ENCODE measurements at places on chromosomes 2 and 18.

GRCh38 chr18:53219853-53220252 lies 879.9 kb downstream of the DCC start:
- no peak for DNase-seq

- peak; percentile 11 for DNase-seq
Observed at GRCh38 chr18:55265984-55266383, 306.7 kb upstream of the CCDC68 start.

DNA sequence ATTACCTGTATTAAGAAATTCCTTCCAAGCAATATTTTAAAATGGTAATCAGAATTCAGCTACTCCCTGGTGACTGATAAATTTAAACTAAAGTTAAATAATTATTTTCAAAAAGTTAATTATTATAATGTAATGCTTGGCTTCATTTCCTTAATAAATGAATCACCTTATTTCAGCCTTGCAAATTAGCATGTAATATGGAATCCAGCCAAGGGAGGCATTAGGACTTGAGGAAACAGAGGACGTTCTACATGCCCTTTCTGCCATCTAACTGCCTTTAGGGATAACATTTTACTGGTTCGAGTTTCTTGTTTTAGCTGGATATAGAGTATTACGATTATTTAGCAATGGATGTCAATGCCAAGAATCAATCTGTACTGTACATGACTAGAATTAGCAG lies 636.3 kb downstream of the TSN start:
- no peak for DNase-seq

DNA sequence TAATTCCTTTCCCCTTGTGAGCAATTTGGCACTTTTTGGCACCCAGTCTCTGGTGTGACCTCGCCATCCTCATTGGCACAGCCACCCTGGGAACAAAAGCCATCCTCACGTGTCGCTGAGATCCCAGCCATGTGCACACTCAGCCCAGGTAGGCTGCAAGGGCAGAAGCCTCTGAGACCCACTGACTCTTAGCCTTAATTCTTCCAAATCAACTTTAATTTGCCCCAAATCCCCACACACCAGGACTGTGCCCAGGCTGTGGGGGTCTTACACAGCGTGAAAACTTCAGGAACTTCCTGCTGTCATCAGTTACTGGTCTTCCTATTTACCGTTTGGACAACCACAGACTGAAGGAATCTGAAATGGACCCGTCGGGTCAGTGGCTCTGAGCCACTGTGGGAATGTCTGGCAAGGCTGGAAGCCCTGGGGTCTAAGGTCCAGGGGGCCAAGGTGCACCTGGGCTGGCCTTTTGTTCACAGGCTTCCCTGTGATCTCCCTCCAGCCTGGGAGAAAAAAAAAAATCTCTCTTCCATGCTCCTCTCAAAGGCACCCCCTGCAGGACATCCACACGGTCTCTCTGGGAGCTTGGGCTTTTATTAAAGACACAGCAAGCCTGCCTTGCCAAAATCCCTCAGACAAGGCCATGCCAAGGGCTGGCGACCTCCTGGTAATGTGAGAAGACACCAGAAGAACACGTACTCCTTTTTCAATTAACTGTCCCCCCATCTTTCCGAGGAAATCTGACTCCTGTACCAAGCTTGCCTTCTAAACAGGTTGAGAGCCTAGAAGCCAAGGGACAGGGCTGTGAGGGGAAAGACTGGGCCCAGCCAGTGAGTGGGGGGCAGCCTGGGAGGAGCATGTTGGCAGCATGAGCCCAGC lies 42.1 kb upstream of the LAPTM4A start:
- DNase-seq: peak; percentile 77

GRCh38 chr18:3726238-3726951 lies 276.4 kb downstream of the TGIF1 start:
- no peak for DNase-seq

GRCh38 chr18:27656167-27656778 lies 471.2 kb upstream of the CHST9 start:
- no peak for DNase-seq

DNA sequence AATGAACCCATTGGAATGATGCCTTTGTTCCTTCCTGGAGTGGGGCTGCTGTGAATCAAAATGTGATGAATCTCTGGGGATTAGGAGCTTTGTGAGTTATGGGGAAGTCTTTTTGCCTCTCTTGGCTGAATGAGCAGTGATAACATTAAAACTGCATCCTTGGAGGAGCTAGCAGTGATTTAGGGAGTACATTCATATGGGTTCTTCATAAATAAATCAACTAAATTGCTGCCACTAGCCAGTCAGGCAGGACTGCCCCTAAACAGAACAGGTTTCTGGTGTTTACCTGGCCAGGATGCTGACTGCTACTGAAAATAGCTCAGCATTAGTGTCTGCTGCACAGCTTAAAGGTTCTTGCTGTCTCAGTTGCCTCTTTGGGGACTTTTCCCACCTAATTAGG lies 244.5 kb upstream of the MEX3C start:
- no peak for DNase-seq

GRCh38 chr2:101617796-101618195 lies 79.7 kb upstream of the MAP4K4 start:
- no peak for DNase-seq

- DNase-seq: no peak
Observed at GRCh38 chr2:227370092-227370491, 9.0 kb downstream of the TM4SF20 start.

DNA sequence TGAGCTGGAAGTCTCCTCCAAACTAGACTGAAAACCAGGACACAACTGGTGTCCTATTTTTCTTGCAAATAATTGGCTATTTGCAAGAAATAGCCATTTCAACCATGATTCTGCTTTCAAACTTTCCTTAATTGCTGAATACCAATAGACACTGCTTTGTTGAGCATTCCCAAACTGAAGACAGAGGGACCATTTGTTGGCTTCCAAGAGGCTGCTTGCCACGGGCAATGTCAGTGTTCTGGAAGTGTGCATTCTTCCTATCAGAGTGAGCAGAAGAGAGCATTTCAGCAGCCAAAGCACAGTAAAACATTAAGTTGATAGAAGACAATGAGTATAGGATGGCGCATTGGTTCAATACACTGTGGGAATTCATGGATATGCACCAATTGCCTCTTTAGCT lies 360.5 kb upstream of the RGPD4 start:
- DNase-seq: no peak

DNA sequence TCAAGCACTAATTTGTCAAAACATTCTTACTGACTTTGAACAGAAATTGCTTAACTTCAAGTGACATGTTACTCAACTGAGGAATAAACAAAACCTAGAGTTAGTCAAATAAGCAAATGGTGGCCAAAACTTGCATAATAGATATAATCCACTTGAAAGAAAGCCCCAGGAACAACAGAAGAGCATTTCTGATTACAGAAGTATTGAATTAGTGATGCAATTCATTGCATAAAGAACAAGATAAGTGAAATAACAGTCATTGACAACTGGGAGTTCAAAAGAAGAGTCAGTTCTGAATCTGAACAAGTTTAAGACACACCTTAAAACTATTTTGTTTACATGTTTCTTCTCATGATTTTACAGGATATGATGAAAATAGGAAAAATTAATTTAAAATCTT lies 30.8 kb downstream of the COBLL1 start:
- DNase-seq: peak; percentile 74

DNA sequence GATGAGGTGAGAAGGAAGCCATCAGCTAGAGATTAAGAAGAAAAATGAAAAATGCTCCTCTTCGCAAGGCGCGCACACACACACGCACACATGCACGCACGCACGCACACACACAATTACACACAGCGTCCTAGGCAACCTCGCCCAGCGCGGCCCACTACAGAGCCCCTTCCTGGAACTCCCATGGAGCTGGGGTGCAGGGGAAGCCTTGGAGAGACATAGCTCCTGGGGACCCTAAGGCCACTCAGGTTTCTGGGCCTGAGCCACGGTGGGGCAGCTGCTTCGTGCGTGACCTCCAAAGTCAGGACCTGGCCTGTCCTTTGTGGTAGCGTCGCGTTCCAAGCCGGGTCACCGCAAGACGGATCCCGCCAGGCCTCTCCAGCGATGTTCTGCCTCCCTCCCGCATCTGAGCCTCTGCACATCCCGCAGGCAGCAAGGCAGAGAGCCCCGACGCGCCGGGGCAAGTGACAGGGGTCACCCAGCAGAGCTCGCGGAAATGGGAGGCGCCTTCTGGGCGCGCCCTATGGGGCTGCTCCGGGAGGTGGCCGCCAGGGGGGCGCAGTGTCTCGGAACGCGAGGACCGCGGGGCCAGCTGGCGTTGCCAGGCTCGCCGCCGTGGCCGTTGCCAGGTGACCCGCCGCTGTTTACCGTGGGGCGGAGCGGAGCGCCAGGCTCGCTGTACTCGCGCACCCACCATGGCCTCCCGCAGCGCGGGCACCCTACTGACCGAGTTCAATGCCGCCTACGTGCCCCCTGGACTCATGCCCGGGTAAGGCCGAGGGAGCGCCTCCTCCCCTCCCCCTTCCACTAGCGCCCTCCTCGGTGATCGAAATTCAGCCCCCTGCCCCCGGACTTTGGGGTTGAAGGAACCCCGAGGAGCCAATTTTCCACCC lies 79.0 kb downstream of the CIB4 start:
- peak; percentile 6 for DNase-seq
